ENCODE measurements at places on chromosomes 16 and 17.

- no peak for DNase-seq
Measured at GRCh38 chr17:65393514-65393913, 167.9 kb downstream of the AXIN2 start.

DNA sequence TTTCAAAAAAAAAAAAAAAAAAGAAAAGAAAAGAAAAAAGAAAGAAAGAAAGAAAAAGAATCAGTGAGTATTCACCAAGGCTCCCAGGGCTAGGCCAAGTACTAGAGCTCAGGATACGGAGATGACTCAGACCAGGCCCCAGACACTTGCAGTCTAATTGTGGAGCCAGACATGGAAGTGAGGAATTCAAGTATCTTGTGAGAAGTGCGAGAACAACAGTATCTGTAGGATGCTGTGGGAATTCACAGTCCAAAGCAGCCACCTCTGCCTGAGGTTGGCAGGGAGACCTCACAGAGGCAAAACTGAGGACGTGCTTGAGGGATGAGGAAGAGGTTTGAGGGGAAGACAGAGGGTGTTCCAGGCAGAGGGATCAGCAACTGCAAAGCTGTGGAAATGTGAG is 14.0 kb upstream of the ALDOA start:
- no peak for DNase-seq

- DNase-seq = no peak
Measured at GRCh38 chr17:21772321-21772720, 80.0 kb downstream of the KCNJ18 start.

DNA sequence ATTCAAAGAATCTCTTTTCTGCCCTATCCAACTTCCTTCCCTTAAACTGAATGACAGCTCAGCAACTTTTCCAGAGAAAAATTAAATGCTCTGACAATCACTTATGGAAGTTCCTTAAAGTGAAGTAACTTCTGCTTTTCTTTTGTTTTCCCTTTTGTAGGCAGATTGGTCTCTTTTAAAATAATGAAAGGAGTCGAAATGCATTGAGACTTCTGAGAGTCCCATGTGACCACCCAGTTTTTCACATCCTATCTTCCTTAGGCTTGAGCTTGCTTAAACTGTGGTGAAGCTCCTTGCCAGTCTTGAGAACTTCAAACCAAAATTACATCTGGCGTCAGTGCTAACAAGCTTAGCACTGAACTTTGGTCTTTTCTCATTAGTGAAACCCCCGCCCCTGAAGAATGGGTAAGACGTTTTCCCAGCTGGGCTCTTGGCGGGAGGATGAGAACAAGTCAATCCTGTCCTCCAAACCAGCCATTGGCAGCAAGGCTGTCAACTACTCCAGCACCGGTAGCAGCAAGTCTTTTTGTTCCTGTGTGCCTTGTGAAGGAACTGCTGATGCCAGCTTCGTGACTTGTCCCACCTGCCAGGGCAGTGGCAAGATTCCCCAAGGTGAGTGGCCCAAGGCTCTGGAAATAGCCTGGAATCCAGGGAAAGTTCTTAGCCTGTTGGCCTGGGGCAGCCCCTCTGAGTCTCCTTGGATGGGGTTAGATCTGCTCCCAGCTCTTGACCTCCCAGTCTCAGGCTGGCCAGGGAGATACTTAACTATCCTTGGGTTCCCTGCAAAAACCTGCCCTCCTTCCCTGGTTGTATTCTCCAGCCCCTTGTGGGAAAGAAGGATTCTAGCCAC is 1.2 kb downstream of the TMEM106A start:
- DNase-seq = no peak

GRCh38 chr17:81697261-81698044 is 5.7 kb upstream of the MRPL12 start:
- DNase-seq = no peak

- DNase-seq = no peak
Measured at GRCh38 chr17:61614219-61614618, 23.2 kb upstream of the NACA2 start.

- no peak for DNase-seq
Measured at GRCh38 chr16:13049688-13050087, 148.3 kb downstream of the SHISA9 start.

DNA sequence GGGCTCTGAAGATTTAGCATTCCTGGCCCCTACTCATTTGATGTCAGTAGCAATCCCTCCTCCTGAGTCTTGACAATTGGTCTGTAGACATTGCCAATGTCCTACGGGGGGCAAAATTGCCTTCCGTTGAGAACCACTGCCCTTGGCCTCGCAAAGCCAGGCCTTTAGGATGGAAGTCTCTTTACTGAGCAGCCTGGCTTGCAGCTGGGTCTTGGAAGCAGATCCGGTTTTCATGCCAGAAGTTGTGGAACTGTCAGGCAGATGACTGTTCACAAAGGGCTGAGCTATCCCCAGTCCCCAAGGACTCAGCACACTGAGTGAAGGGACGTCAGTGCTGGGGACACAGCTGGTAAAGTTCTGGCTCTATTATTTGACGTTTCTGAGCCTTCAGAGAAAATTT is 83.2 kb downstream of the WSCD1 start:
- DNase-seq = peak; percentile 53

DNA sequence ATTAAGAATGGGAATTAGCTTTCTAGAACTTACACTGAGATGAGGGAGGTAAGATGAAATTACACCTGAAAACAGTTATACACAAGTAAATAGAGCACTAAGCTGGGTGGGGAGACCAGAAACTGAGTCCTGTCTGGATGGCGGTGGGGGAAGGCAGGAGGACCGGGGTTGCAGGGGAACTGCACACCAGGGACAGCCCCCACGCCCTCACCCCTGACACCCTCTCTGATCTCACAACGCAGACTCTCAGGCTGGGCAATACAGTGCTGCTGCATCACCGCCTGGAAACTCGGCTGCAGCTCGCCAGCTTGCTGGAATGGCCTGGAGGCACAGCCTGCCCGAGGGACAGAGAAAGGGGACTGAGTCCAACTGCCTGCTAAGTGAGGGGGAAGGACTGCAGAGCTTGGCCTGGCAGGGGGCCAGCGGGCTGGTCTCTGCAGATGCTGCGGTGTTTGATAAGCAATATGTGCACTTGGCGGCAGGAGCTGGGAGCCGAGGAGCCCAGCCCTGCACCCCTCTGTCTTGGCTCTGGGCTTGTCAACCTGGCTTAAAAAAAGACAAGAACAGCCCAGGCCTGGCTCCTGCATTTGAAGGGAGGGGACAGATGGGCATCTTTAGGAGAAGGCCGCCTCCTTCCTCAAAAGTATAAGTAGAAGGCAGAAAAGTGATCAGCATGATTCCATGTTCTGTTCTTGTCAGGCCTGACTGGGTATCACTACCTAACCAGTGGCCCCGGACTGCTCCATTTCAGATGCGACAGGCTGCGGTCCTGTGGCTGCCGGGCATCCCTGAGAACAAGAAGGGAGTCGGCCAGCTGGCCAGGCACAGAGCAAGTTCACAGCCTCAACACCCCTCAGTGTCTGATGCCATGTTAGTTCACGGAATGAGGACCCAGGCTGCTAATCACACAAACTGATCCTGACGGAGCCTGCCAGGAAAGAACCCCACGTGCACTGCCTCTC is 30.2 kb downstream of the SPHK1 start:
- peak; percentile 94 for DNase-seq

- no peak for DNase-seq
Measured at GRCh38 chr17:49590874-49591273, 15.2 kb downstream of the NXPH3 start.

- DNase-seq = no peak
Measured at GRCh38 chr16:89505204-89506112, 2.7 kb upstream of the SPG7 start.

Data from NCI-H446 treated with DMSO at 0.1 percent for 48 hours (cell line).